ENCODE measurements at places on chromosomes 4 and X.

DNA sequence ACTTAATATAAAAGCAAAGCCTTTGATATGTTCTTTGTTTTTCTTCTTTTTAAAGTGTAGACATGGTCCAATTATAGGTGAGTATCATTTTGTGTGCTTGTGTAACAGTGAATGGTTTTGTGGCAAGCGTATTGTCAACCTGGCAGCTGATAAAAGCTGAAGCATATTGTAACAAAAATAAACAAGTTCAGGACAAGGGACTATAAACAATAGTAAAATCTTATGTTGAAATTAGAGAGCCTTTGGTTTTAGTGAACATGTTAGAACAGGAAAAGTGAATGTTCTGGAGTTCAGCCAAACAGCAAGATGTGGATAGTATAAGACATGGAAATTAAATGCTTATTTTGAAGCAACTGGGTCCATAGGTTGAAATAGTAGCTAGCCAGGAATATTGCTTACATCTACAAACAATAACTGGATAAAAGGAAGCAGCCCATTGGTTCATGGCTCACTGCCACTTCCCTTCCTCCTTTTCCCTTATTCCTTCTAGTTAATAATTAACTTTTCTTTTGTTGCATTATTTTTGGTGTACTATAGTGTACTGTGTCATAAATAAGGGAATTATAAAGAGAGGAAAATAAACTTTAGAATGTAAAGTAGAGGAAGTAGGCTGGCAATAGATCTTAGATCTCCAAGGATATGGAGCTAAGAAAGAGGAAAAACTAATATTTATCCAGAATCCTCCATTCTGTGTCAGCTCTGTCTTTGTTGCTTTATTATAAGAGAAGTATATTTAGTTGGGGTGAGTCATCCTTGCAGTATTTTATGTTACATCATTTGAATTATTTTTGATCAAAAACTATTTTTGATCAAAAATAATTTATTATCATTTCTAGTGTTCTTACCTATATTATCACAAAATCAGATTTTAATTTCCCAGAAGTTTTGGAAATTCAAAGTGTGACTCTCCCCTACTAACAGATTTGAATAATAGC is 65.6 kb downstream of the MRPL1 start:
- no peak for DNase-seq

DNA sequence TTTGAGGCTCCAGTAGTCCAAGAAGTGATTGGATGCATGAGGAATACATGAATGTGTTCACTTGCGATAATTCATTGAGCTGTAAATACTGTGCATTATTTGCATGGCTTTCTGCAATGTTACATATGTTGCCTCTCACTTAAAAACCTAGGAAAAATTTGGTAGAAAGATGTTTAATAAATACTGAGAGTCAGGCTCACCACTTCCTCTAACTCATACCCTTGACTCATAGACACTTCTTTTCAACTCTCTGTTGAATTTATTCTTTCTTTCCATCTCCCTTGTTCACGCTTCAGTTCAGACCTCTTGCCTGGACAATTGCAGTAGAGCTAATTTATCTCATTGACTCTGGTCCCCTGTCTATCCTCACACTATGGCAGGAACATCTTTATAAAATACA is 35.8 kb upstream of the LEF1 start:
- no peak for DNase-seq

DNA sequence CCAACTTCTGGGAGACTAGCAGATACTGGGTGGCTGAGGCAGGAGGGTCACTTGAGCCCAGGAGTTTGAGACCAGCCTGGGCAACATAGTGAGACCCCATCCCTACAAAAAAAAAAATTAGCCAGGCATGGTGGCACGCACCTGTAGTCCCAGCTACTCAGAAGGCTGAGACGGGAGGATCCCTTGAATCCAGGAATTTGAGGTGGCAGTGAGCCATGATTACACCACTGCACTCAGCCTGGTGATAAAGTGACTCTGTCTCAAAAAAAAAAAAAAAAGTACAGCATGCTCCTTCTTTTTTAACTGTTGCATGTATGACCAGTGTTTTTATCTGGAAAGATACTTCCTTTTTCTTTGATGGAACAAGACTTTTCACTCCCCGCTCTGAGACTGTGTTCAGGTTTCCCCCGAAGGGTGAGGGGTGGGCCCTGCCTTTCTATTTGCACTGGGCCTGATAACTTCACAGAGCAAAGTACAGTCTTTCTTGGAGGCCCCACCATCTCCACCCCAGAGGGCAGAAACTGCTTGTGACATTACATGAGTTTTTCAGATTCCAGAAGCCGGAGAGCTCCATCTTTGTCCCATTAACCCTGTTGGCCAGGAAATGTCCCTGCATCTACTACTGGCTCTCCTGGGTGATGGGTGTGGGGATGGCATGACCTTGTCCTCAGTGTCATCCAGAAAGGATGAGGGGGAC is 35.2 kb downstream of the NYX start:
- DNase-seq, result no peak

- no peak for DNase-seq
Observed at GRCh38 chr4:75344915-75345314, 169.3 kb downstream of the RCHY1 start.

DNA sequence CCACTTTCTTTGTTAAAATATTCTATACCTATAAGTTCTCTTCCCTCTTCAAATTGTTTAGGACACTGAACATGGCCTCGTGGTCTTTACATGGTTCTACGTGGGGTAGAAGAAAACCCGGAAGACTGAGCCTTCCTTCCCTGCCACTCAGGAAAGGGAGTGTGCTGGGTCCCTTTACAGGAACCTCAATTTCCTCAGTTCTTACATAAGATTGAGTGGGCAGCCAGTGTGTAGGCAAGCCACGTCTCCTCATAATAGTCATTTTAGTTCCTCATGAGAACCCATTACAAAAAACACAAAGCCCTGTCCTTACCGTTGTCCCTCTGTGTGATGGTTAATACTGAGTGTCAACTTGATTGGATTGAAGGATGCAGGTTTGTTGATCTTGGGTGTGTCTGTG is 28.7 kb upstream of the SMIM10L2A start:
- DNase-seq, result no peak

DNA sequence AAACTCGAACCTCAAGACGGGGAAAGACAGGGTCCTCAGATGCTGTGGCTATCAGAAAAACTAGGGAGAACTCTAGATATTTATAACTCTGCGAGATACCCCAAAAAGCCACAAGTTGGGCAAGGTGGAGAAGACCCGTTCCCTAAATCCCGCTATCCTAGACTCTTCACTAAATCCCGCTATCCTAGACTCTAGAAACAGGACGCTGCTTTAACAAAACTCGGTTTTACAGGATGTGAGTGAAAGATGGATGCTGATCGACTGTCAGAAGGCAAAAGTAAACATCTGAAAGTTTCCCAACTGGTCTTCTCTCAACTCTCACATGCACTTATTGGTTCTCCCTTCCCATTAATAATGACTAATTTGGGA is 270 bp downstream of the DNAAF6 start:
- no peak for DNase-seq

DNA sequence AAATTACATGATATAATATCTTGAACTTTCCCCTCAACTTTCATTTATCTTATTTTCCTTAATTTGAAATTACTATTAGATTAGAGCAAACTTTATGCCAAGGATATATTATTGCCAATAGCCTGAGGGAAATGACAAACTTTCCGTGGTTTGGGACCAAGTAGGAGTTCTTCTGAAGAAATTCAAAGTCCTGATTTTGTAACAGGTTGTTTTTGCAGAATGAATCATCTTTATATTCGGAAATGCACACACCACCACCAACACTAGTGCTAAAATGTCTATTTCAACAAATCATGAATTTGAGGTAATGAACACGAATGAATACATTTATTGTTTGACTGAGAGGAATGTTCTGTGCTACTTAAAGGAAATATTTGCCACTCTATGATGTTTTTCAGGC is 226.7 kb downstream of the GRIA2 start:
- DNase-seq, result no peak
